ENCODE measurements at places on chromosomes 3 and 15.

DNA sequence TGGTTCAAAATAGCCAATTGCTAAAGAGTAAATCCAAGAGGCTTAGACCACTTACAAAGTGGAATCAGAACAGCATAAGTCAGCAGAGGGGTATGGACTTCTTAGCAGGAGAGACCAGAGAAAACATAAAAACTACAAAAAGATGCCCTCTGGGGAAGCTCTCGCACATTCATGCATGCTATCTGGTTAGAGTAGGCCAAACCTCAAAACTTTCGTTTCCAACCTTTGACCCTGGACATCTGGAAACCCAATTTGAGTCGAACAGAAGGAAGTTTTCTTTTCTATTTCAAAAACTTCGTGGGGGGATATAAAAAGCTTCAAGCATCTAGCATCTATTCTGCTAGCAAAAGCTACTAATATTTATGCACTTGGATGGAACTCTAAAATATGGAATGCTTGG lies 523.9 kb upstream of the AGTR1 start:
- DNase-seq: no peak

DNA sequence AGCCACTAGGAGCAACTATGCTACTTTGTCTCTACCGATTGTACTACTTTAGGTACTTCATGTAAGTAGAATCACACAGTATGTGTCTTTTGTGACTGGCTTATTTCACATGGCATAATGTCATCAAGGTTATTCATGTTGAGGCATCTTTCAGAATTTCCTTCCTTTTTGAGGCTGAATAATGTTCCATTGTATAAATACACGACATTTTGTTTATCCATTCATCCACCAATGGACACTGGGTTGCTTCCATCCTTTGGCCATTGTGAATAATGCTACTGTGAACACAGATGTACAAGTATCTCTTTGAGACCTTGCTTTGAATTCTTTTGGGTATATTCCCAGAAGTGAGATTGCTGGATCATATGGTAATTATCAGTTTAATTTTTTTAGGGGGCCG lies 29.2 kb downstream of the MYO5A start:
- DNase-seq: no peak

GRCh38 chr15:77642793-77643430 lies 10.2 kb upstream of the LINGO1 start:
- no peak for DNase-seq

DNA sequence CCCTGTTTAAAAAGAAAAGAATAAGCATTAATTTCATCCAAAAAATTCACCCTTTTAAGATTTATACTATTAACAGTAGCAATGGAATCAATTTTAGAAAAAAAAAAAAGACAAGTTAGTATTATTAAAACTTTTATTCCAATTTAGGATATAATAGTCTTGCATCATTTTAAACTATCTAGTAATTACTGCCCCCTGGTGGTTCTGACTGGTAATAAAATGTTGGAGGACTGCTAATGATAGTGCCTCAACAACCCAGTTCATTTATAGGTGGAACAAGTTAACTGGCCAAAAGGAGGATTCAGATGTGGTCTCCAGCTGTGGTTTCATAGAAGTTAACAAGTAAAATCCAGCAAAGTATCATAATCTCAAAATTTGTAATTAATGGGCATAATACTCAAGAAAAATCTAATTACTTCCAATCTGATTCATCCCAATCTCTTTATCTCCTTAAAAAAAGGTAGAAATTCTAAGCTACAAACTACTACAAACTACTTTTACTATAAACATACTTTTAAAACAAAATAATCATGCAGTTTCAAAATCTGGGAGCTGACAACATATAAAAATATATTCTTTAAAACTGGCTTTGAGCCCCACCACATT lies 30.7 kb upstream of the WDR49 start:
- DNase-seq: peak; percentile 51

DNA sequence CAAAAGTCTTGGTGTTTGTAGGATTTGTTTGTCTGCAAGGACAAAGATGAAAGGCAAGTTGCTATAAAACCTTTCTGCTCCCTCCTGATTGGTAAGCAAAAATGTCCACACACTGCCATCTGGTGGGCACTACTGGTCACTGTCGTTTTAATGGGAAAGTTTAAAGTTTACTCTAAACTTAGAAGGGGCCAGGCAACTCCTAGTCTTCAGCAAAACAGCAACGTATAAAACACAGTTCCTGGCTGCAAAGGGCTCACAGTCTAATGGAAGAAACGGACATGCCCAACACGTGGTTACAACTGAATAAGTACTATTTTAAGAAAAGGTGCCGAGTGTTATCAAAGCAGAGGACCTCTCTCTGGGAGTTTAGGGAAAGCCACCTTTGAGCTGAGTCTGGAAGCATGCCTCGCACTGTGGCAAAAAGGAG lies 23.7 kb upstream of the TPRG1 start:
- peak; percentile 52 for DNase-seq

GRCh38 chr3:188174317-188175044 lies 20.5 kb downstream of the LPP start:
- peak; percentile 34 for DNase-seq

GRCh38 chr3:182730675-182731042 lies 62.6 kb upstream of the ATP11B start:
- DNase-seq: no peak

Measured in NCI-H1092 treated with DMSO at 0.1 percent for 48 hours (cell line).